ENCODE measurements at places on chromosomes 1 and 21.

GRCh38 chr1:41003640-41004220, 17.8 kb downstream of the SLFNL1 start:
- DNase-seq, result peak; percentile 99

DNA sequence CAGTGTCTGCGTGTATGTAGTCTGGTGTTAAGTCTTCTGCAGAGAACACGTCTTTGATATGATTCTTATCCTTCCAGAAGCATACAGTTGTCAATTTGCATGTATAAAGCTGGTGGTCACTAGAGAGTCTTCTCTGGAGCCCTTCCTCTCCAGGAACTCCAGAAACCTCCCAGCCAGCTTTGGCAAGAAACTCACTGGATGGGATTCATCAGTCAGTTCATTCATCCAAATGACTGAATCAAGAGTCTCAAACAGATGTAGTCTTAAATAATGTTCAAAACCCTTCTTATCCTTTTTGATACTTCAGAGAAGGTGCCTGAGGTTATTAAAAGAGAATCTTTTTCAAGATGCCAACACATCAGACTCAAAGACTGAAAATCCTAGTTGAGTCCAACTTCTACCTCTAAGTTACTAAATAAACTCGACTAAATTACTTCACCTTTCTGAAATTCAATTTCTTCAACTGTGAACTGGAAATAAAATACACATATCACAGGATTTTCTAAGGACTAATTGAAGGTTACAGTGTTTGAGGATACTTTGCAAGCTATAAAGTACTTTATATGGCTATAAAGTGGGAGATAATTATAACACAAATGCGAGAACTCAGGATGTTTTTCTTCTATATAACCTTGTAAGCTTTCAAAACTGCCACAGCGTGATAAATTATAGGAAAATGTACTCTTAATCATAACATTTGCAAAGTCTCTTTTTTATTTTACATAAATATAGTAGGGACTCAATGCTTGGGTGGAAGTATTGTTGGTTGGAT, 252.4 kb downstream of the FGGY start:
- no peak for DNase-seq

DNA sequence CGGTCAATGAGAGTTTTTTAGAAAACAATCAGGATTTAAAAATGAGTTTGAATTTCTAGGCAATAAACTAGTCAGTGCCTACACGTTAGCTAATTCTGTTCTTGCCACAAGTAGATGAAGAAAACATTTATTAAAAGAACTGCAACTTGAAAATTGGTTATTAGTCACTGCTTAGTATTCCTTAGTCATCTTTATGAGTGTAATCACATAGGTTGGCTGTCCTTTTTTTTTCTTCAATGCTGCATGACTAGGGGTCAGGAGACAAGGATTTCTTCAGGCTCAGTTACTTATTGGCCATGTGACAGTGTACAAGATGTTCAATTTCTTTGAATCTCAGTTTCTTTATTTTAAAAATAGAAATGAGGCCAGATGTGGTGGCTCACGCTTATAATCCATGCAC, 17.1 kb downstream of the SOAT1 start:
- peak; percentile 81 for DNase-seq

GRCh38 chr1:153505576-153505975, 30.2 kb downstream of the S100A6 start:
- DNase-seq, result no peak

- DNase-seq, result no peak
Measured at GRCh38 chr1:95660736-95661135, 426.7 kb downstream of the RWDD3 start.

- peak; percentile 43 for DNase-seq
Measured at GRCh38 chr1:40853113-40853884, 8.9 kb downstream of the CITED4 start.

DNA sequence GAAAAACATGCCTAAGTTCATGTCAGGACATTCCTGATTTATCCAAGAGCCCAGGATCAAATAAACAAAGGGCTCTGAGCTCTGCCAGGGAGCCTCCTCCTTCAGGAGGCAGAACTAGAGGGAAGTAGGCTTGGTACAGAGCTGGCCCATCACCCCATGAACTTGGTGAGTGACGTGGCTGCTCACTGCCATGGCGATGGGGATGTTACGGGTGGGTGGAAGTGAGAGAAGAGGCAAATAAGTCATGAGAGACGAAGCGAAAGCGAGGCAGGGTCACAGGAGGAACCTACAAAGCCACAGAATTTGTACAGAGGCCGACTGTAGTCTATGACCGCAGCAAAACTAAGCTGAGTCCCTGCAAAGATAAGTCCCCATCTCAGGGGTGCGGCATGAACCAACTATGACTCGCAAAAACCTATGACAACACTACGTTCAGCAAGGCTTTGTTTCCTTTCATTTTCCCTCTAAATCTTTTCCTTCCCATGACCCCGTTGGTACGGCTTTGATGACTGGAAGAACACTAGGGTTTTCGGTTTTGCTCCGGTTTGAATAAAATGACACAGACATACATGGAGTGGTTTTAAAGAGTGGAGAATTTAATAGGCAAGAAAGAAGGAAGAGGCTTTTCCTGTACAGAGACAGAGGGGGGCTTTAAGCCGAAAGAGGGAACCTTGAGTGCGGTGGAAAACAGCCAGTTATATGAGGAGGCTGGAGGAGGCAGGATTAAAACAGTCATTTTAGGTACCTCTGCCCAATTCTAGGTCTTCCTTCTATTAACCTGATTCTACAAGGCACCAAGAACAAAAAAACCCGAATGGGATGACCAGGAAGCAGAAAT, 74.1 kb downstream of the CD46 start:
- DNase-seq, result peak; percentile 76

DNA sequence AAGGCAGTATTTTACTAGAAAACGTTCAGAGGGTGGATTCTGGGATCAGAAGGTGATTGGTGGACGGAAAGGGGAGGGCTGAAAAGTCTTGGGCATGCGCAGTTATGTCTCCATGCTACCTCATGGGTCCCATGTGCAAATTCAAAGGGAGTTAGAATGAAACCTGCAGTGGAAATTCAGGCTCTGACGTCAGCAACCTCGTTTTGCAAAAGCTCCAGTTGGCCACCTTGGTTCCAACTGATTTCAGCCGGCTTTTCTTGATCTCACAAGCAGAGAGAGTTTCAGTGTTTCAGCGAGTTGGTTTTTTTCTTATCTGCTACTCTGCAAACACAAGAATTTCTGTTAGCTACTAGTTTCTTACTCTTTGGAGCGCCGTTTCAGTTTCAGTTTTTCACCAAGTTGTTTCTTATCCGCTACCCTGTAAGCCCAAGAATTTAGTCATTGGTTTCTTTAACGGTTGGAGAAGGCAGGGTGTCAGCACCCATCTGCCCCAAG, 69.8 kb upstream of the PGBD5 start:
- DNase-seq, result peak; percentile 16

DNA sequence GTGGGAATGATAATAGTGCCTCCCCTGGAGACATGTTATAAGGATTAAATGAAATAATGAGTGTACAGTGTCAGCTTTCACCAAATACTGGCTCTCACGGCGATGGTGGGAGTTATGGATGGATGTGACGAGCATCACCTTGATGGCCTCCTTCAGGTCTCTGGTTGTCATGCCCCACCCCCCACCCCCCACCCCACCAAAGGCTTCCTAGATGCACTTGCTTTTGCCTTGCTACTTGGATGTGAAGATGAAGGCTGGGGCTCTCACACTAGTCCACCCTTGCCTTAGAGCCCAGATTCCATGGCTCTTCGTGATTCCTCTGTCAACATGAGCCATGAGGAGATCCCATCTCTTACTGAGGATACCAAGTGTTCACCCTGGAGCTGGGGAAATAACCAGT, 412.3 kb downstream of the NPHP4 start:
- no peak for DNase-seq

DNA sequence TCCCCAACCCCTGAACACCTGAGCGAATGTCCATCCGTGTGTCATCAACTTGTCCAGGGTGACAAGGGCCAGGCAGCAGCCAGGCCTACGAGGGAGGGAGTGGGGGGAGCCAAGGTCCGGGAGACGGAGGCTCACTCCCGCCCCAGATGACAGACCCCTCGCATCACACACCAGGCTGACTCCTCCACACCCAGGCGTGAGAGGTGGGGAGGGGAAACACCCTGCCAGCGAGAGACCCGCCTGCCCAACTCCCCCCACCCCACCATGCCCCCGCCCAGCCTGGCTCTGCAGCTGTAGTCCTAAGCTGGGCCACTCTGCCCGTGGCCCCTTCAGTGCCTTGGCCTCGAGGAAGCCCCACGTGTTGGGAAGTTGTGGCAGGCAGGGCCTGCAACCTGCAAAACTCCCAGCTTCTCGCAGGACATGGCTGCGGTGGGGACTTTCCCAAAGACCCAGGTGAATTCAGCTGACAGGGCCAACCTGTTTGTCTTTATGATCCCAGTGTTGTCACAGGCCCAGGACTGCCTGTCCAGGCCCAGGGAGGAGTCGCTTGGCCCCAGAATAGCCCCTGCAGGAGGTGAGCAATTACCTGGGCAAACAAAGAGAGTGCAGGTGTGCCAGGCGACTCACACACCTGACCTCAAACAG, 62.9 kb downstream of the RIPK4 start:
- no peak for DNase-seq

DNA sequence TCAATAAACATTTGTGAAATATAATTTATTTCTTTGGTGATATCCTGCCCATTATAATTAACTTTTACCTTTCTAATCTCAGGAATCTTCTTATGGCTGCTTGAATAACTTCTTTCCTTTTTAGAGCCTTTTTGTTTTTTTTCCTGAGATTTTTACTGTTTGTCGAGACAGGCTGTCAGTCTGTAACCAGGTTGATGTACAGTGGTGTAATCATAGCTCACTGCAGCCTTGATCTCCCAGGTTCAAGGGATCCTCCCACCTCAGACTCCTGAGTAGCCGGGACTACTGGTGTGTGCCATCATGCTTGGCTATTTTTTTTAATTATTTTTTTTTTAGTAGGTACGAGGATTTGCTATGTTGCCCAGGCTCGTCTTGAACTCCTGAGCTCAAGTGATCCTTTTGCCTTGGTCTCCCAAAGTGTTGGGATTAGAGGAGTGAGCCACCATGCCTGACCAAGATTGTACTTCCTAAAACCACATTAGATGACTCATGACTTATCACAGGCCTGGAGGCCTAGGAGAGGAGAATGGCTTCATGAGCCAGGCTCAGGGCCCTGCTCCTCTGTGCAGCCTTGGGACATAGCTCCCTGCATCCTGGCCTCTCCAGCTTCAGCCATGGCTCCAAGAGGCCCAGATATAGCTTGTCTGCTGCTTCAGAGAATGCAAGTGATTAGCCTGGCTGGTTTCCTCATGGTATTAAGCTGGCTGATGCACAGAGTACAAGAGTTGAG, 48.6 kb downstream of the CTH start:
- peak; percentile 52 for DNase-seq

DNA sequence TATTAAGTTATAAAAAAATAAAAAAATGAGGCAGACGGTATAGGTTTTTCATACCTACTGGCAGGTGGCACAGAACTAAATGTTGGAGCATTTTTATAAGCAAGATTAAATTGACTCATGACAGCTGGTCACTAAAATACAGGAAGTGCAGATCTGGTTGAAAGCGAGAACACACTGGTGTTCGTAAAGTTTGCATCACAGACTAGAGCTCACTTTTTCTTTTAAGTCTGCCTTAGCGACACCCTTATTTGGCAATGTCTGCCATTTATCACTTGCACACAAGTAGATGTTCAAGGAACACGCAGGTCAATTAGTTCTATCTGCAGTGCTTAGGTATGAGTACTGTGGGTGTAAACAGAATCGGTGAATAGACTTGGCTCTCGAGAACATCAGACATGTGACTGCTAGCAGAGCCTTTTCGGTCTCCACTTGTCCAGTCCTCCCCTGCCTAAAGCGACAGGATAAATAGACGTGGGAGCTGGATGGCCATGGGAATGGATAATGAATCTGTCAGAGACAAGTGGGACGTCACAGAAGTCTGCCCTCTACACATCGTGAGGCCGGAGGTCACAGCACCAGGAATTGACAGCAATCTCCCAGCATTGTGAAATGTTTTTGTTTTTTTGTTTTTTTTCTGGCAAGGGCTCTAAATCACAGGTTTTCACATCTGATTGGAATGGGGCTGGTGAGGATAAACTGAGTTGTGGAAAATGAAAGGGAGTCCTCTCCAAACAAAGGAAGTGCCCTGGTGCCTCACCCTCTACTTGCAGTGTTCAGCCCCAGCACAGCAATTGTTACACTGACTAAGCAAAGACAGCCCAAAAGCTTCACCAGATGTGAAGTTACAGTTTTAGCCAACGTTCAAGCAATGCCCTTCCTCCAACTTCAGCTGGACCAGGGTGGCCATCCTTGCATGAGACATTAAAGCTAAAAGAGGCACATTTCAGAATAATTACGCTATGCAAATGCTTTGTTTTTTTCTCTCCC, 248.9 kb downstream of the NTNG1 start:
- no peak for DNase-seq

DNA sequence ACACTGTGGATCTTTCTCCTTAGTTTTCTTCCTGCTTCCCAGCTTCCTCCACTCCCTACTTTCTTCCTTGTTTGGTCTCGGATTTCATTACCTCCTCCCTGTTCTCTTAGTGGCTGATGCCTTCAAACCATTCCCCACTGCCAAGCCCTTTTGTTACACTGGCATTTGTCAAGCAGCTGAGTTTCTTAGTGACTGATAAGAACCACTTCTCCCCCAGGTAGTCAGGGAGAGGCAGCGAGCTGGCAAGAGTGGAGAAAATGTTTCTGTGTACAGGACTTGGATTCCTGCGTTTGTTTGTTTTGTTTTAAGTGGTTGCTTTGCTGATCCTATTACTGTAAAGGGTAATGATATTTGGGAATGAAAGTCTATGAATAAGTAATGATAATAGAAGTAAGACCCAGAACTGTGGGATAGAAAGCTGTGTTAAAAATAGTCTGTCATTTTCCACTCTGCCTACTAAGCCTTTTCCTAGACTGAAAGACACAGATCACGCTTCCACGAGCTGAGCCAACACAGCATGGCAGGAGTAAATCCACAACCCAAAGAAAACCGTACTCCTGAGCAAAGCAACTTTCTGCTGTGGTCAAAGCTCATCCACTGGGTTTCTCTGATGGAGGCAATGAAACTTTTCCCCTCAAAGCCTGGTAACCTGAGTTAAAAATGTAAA, 10.1 kb upstream of the SERTAD4 start:
- DNase-seq, result no peak

- peak; percentile 16 for DNase-seq
Measured at GRCh38 chr1:66925944-66926343, 1.2 kb downstream of the MIER1 start.

GRCh38 chr1:25978403-25978802, 19.5 kb downstream of the PAFAH2 start:
- no peak for DNase-seq

DNA sequence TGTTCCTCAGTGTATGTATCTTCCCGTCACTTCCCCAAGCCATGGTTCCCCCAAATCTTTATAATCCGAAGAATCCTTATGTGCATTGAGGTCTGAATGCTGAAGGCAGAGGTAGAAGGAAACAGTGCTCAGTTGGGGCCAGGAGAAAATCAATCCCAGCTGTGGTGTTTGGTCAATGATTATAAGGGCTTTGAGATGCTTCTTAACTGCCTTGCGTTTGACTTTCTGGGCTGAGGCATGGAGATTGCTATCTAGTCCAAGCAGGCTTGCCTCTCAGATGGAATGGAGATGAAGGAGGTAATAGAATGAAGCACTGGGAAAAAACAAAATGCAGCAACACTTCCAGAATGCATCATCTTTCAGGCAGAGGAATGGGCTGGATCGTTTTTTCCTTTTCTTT, 3.6 kb upstream of the MAP1LC3C start:
- peak; percentile 37 for DNase-seq
